ENCODE measurements at places on chromosomes 2 and 18. TPM values are rescaled to one million over a fixed set of nuclear protein-coding genes. Genes with fewer than 3 reads are reported as not detected.
A peak's percentile ranks its signal among the peaks of the same experiment; 100 is the strongest.

DNA sequence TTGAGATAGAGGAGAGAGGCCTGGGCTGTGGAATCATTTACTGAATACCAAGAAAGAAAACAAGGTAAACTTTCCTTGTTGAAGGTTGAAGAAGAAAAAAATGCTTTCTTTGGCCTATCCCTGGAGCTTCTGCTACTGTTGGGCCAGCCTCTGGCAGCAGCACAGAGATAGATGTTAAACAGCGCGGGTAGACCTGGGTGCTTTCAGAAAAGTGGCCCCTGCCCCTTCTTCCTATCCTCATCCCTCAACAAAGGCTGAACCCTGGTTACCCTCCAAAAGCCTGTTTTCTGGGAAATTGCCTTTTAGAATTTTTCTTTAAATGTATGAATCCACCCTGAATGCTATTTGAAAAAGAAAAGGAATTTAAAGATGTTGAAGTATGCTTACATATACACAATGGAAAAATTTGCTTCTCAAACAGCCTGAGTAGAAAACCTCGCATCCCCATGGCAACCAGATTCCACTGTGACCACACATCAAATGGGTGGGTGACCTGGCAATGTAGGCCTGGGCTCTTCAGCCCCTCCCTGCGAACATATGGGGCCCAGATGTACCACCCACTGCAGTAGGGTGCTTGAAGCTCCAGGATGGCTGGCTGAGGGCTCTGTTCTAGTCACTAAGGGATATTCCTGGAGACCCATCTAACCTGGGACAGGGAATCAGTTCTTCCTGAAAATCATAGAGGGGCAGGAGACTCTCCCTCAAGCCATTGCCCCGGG, 23.4 kb upstream of the CHRNA1 start:
- peak; percentile 71 for DNase-seq

DNA sequence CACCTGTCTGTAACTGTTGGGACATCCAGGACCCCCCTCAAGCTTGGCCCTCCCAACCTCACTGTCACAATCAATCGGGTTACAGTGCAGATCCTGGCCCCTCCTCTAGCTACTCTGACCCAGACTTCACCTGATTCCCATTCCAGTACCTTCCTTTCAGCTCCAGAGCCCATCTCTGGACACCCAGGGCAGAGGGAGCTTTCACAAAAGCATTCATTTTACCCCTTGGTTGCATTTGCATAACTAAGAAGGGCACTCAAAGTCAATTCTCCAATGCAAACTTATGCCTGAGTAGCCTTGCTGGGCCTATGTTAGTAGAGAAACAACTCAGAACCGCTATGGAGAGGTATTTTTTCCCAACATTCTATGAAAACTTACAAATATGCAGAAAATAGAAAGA, 7.4 kb downstream of the ZAP70 start:
- DNase-seq = no peak

GRCh38 chr18:7117390-7118355, at the start of gene LAMA1:
LAMA1 (minus strand) TSS chr18:7117797; CDS start chr18:7117720, 77 bp downstream.
- DNase-seq = peak; percentile 45

GRCh38 chr18:63151539-63151938, 168.0 kb downstream of the BCL2 start:
- no peak for DNase-seq

DNA sequence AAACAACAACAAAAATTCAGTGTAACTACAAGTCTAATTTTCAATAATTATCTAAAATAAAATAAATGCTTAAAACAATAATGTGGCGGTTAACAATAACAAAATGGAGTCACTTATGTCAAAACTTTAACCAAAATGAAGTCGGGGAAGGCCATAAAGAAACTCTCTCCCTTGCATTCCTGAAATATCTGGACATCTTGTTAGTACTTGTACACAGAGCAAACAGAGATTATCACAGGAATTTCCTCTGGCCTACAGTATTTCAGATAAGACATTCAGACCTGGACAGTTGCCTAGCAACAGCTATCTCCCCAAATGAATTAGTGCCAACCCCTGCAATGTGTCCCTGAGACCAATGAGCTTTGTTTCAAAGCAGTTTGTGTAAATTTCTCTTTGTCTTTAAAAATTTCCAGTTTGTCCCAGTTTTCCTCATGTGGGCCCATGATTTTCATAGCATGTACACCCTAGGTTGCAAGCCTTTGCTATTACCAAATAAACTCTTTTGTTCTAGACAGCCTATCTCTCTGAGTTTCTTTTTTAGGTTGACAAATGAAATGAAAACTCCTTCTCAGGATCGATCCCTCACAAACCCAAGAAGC, 68.6 kb downstream of the EXOC6B start:
- DNase-seq = peak; percentile 45

GRCh38 chr2:27741673-27742072, 29.8 kb upstream of the MRPL33 start:
- DNase-seq = no peak

- DNase-seq = no peak
Observed at GRCh38 chr2:128573531-128573930, 254.9 kb upstream of the HS6ST1 start.

GRCh38 chr18:39753178-39753577, 2187.6 kb upstream of the CELF4 start:
- no peak for DNase-seq

- DNase-seq = peak; percentile 10
Observed at GRCh38 chr2:67616749-67617148, 219.6 kb downstream of the ETAA1 start.

DNA sequence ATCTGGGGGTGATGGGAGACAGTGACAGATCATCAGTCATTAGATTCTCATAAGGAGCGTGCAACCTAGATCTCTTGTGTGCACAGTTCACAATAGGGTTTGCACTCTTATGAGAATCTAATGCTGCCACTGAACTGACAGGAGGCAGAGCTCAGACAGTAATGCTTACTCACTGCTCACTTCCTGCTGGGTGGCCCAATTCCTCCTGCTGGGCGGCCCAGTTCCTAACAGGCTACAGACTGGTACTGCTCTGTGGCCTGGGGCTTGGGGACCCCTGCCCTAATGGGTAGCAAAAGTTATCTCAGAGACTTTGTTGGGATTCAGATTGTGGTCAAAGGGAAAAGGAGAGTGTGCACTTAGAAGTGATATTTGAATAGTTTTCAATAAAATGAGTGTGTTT, 840.1 kb upstream of the ID2 start:
- DNase-seq = no peak

DNA sequence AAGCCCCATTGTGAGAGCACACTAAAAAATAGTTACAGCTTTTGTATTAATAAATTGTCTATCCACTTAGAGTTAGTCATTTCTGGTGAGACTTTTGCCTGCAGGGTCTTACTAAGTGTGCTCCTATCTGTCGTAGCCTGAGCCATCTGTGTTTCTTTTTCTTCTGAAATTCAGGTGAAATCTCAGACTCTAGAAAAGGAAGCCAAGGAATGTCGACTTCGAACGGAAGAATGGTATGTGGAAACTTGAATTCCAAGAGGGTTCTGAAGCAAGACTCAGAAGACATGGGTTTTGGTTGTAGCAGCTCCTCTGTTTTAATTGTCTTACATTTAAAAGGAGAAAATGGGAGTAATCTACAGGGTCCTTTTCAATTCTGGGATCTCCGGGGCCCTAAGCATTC, 70.0 kb upstream of the STON1 start:
- no peak for DNase-seq

- DNase-seq = peak; percentile 87
Observed at GRCh38 chr2:56008661-56009431, 85.3 kb upstream of the EFEMP1 start.

GRCh38 chr2:27049422-27050280, 1.8 kb upstream of the AGBL5 start:
- DNase-seq = peak; percentile 66

- no peak for DNase-seq
Observed at GRCh38 chr2:208638059-208638458, 231.5 kb downstream of the PTH2R start.

- DNase-seq = no peak
Observed at GRCh38 chr18:29012883-29013465, 836.0 kb upstream of the CDH2 start.

DNA sequence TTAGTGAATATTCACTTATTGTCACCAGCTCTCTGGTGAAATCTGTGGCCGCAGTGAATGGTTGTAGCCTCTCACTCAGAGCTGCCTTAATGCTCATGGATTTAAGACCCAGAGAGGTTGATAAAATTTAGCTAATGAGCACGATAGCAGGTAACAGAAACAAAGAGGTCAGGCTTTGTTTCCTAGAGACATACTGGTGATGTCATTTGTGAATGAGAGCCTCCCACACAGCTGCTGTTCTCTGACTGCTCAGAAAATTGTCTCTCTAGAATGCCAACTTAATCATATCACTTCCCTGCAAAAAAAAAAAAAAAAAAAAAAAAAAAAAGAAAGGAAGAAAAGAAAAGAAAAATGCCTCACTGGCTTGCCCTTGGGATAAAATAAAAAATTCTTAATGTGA, 411.7 kb upstream of the MYT1L start:
- DNase-seq = peak; percentile 63

GRCh38 chr2:128821010-128821409, 502.3 kb upstream of the HS6ST1 start:
- DNase-seq = no peak

GRCh38 chr2:152440460-152440859, 105.5 kb downstream of the FMNL2 start:
- DNase-seq = no peak

GRCh38 chr2:162477011-162477410, 133.1 kb downstream of the GCA start:
- peak; percentile 12 for DNase-seq

DNA sequence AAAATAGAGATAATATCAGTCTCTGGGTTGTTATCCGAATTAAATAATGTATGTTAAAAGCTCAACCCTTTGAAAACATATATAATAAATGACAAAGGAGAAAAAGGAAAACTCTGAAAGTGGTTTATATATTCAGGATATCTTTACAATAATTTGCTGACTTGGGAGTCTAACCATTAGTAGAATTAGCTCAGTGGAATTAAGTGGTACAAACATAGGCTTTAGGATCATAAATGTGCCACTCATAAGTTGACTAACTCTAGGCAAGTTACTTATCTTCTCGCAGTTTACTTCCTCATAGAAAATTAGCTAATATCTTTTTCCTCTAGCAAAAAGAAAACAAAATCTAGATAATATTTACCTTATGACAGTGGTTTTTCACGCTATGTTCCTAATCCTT, 44.6 kb downstream of the HEATR5B start:
- no peak for DNase-seq

DNA sequence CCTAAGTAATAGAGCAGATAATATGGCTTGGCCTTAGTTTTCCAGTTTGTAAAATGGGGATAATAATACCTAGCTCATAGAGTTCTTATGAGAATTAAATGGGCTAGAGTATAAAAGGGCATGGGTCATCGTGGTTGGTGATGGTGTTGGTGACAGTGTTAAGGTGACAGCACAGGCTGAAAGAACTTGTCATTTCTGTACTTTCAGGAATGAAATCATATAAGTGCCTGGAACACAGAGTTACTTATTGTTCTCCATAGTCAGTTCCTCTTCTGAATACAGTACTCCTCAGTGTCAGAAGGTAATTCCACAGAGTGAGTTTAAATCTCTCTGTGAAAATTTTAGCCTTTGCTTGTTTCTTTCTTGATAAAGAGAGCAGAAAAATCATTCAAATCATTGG, 42.4 kb downstream of the KIF5C start:
- DNase-seq = no peak

DNA sequence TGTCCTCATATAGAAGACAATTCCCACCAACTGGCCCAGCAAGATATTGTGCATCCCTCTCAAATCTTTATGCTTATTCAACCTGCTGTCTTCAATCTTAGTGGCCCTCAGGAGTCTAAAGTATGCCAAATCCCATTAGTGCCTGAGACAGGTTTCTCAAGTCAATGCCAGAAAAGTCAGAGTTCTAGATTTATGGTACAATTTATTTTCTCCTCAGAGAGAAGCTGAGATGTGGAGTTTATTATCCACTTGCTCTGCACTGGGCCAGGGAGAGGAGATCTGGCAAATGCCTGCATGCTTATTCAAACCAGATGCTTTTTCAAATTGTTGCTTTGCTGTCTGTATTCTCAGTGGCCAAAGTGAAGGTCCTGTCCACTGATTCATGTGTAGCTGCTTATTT, 825.2 kb downstream of the METTL4 start:
- DNase-seq = no peak

The SLC9A4 gene
- total RNA-seq = not detected

The ATP6V1B1 gene
- 0.40 TPM for total RNA-seq

The LAMA1 gene
- 2.6 TPM for total RNA-seq

The GKN2 gene
- not detected for total RNA-seq

The COPS9 gene
- 169 TPM for total RNA-seq

The METAP1D gene
- total RNA-seq = 16.5 TPM

The ALLC gene
- total RNA-seq = 0.11 TPM

The CFAP65 gene
- 0.11 TPM for total RNA-seq

The SLC38A11 gene
- total RNA-seq = not detected

The FABP1 gene
- total RNA-seq = not detected

The STK11IP gene
- 16.9 TPM for total RNA-seq

The RUFY4 gene
- total RNA-seq = not detected

The SPATA3 gene
- total RNA-seq = not detected

The ARHGAP15 gene
- 1.4 TPM for total RNA-seq

The MAL gene
- total RNA-seq = 0.29 TPM

The DYNC1I2 gene
- 146 TPM for total RNA-seq

The HTRA2 gene
- total RNA-seq = 41.2 TPM

Data from Daoy (cell line).